Stimulated activated CD8-positive, alpha-beta memory T cell treated with anti-CD3 and anti-CD28 coated beads, Interleukin-2, amount 100 ng/mL, for 1 hour (primary cell): ENCODE measurements at places on chromosomes 4 and X.

GRCh38 chrX:38939067-38939466 is 137.8 kb downstream of the MID1IP1 start:
- no peak for DNase-seq

DNA sequence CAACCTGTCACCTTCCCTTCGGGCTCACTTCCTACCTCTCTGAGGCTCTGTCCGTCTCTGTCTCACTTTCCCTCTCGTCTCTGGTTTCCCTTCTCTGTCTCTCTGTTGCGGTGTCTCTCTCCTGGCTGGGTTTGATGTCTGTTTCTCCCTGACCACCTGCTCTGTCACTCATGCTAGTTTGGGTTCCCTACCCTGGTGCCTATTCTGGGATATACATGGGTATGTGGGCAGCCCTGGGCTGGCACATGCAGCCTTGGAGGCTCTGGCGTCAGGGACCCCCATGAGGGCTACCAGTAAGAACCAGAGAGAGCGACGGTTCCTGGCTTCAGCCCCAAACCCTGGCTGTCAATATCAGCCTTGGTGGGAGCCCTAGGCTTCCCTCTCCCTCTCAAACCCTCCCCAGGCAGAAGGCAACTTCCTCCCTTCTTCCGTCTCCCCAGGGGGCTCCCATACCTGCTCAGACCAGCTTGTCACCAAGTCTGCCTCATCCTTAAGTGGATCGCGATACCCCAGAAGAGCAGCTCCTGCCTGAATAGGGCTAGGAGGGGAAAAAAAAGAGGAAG is 314 bp downstream of the DNASE1L1 start:
- no peak for DNase-seq

GRCh38 chr4:118760092-118760491 is 74.9 kb downstream of the METTL14 start:
- no peak for DNase-seq

DNA sequence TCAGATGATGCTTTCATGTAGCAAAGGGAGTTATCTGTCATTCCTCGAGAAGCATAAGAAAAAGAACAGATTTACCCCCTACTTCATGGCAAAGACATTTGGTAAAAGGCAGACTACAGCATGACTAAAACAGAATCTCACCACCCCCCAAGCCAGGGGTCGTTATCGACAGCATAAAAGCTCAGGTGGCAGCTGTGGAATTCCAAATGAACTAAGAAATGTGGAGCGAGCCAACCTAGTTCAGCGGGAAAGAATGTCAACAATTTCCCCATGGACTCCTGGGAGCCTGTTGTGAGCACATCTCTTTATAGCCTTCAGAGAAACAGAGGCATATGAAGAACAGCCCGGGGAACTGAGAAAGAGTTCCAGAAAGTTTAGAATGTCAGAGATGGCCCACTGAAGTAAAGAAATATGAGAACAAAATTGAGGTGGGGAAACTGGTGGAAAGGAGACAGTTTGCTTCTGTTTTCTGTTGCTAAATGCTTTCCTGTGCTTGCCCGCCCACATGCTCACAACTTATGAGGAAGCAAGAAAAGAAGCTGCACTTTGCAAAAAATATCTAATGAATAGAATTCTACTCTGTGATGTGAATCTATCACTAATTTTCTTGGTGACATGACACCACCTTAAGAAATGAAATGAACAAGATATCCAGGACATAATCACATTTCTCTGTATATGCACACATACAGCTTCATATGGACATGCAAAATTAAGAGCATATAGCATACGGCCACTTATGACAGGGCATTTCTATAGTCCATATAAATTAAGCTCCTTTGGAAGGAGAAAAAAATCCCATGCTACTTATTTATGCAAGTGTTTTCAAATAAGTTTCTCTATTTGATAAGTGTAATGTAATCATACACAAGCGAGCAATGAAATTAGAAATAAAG is 135.3 kb upstream of the MID1 start:
- no peak for DNase-seq

DNA sequence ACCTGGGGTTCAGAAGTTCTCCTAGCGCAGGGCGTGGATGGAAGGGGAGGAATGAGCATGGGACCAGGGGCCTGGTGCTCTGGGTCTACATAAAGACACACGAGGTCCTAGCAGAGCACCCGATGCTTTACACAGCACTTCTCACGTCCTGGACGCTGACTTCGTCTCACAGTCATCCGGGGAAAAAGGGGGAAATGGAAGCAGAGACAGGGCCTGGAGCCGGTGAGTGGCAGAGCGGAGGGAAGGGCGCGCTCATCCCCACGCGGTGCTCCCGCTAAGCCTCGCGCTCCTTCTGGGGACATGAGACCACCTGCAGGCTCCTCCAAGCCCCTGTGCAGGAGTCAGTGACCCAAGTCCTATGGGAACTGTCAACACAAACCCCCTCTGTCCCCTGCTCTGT is 157.7 kb downstream of the AFAP1 start:
- DNase-seq: no peak

GRCh38 chr4:185752872-185753271 is 59.1 kb downstream of the SORBS2 start:
- no peak for DNase-seq

- no peak for DNase-seq
These were observed 127.3 kb downstream of the AFAP1 start for GRCh38 chr4:7812231-7812857.

- DNase-seq: no peak
These were observed 906.8 kb upstream of the NDST4 start for GRCh38 chr4:116020141-116020722.

DNA sequence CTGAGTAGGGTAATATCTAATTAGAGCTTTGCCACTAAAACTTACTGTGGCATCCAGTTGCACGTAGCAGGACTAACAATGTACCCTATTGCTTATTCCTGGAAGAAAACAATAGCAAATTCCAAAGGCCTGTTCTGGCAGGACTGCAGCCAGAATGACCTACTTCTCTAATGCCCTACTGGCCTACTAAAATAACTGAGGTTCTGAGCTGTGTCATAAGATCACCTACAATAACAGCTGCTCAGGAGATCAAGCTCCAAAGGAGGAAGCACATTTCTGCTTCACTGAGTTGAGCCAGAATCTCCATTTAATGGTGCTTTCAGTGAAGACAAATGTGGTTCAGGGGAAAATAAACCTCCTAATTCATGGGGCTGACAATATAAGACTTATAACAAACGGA is 42.2 kb upstream of the CXCL8 start:
- DNase-seq: no peak

GRCh38 chrX:121161501-121161933 is 114.1 kb downstream of the GLUD2 start:
- no peak for DNase-seq

- no peak for DNase-seq
These were observed 578.2 kb downstream of the KLHL13 start for GRCh38 chrX:117538178-117539089.

GRCh38 chrX:11321986-11322385 is 28.8 kb downstream of the AMELX start:
- no peak for DNase-seq
